ENCODE measurements at places on chromosomes 2 and 18. TPM values are rescaled to one million over a fixed set of nuclear protein-coding genes. Genes with fewer than 3 reads are reported as not detected.

The GPR35 gene
- not detected for total RNA-seq

The TTR gene
- not detected for total RNA-seq

The HJURP gene
- 23.1 TPM for total RNA-seq

The PDE1A gene
- total RNA-seq = 11.2 TPM

The M1AP gene
- not detected for total RNA-seq

The ANKRD30BL gene
- total RNA-seq = not detected

The IL36A gene
- not detected for total RNA-seq

The AKAIN1 gene
- total RNA-seq = not detected

The FEV gene
- not detected for total RNA-seq

The CDK15 gene
- 2.9 TPM for total RNA-seq

The DSEL gene
- total RNA-seq = 16.7 TPM

The SLC38A11 gene
- total RNA-seq = not detected

The PRKCE gene
- 9.8 TPM for total RNA-seq

The UGT1A8 gene
- not detected for total RNA-seq

The APOB gene
- not detected for total RNA-seq

The FAM210A gene
- 12.2 TPM for total RNA-seq

The TEX44 gene
- not detected for total RNA-seq

The ARID5A gene
- 8.9 TPM for total RNA-seq

The UPP2 gene
- total RNA-seq = not detected

The CNGA3 gene
- not detected for total RNA-seq

The ZNF396 gene
- total RNA-seq = 0.89 TPM

The PCARE gene
- total RNA-seq = not detected

The LBX2 gene
- total RNA-seq = 1.7 TPM

The MYO1B gene
- 45.0 TPM for total RNA-seq

The ZNF638 gene
- total RNA-seq = 55.3 TPM

The FAM168B gene
- 89.3 TPM for total RNA-seq

The CFAP65 gene
- not detected for total RNA-seq

The PPM1G gene
- total RNA-seq = 100 TPM

The GKN1 gene
- total RNA-seq = not detected

The CDK5R2 gene
- 0.71 TPM for total RNA-seq

The IL36RN gene
- not detected for total RNA-seq

The STPG4 gene
- total RNA-seq = 1.2 TPM

The RANBP2 gene
- 40.4 TPM for total RNA-seq

The PPP3R1 gene
- total RNA-seq = 23.9 TPM

The SNRNP27 gene
- total RNA-seq = 52.8 TPM

The OTOS gene
- not detected for total RNA-seq

The TRAPPC8 gene
- 30.7 TPM for total RNA-seq

The POU3F3 gene
- total RNA-seq = not detected

The ANKRD23 gene
- total RNA-seq = not detected

The COBLL1 gene
- total RNA-seq = 1.4 TPM

The MRPL53 gene
- total RNA-seq = 60.5 TPM

The TMEM17 gene
- total RNA-seq = 3.2 TPM

The PROKR1 gene
- not detected for total RNA-seq

The HOXD3 gene
- 1.7 TPM for total RNA-seq

The GPR75 gene
- total RNA-seq = 1.8 TPM

The SCN7A gene
- total RNA-seq = not detected

The OR6B2 gene
- total RNA-seq = not detected

The CYP27C1 gene
- not detected for total RNA-seq

The SERPINB2 gene
- total RNA-seq = not detected

All from myometrial cell (primary cell).